ENCODE measurements at places on chromosomes 6 and 20.

- no peak for DNase-seq
These were observed 135.1 kb downstream of the ID4 start for GRCh38 chr6:19972221-19972620.

DNA sequence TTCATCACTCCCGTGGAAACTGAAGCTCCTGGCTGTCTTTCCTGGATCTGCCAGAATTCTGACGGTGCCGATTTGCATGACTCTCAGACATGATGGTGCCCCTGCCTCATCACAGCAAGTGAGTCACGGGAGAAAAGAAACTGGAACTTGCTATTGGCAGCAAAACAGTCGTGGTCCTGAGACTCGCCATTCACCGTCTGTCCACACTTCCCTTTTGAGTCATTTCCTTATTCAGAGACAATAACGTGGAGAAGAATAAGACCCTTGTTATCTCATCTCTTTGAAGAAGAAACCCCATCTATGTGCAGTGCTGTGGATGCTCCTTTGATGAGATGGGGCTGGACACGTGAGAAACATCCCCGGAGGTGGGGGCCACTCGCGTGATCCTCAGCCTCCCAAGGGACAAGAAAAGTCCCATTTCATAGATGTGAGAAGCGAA lies 4.2 kb downstream of the GPR31 start:
- DNase-seq, result peak; percentile 27

DNA sequence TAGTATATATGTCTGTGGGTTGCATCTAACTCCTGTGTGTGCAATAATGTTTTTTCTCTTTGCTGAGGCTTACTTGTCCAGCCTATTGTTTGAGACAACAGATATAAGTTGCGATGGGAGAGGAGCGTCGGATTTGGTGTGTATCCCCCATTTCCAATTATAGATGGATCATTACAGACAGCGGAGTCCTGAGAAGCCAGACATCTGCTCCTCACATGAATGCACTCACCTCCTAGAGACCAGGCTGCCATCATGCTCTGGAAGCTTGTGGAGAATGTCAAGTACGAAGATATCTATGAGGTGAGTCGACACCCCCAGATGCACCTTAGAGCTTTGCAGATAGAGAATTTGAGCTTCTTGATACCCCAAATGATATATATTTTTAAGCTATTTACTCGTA lies at the start of gene TFAP2B:
Gene TFAP2B, plus strand, starts transcription at position 199 of the 400 bp plus-strand sequence. Its CDS starts 21 bp downstream, at position 220.
- no peak for DNase-seq

GRCh38 chr6:137122612-137123011 lies 50.8 kb downstream of the IL22RA2 start:
- DNase-seq, result no peak

- DNase-seq, result no peak
These were observed 110.9 kb downstream of the SH3BGRL2 start for GRCh38 chr6:79742030-79742429.

GRCh38 chr20:24873025-24873620 lies 75.9 kb upstream of the CST7 start:
- no peak for DNase-seq

DNA sequence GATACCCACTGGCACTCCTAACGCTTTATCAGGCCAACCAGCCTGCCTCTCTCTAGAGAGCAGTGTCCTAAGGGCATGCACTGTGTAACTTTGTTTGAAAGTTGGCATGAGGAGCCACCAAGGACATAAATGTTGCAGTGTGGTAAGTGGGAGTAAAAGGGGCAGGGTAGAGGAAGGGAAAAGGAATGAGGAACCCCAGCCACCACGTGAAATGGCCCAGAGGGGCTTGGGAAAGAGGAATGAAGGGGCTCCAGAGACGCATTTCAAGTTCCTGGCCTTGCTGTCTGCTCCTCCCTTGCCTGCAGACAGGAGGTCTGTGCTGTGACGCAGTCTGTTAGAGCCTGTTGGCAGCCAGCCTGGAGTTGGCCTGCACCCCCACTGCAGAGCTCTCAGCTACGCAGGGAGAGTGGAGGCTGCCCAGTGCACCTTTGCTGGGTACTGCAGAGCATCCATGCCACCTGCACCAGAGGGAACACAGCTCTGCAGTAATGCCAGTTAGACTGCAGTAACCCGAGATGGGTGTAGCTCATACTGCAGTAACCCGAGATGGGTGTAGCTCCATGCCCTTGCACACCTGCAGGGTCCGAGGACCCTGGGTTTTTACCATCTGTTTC lies 86.8 kb upstream of the SNAP25 start:
- DNase-seq, result peak; percentile 61

GRCh38 chr6:99120641-99121040 lies 172.9 kb upstream of the FBXL4 start:
- no peak for DNase-seq

DNA sequence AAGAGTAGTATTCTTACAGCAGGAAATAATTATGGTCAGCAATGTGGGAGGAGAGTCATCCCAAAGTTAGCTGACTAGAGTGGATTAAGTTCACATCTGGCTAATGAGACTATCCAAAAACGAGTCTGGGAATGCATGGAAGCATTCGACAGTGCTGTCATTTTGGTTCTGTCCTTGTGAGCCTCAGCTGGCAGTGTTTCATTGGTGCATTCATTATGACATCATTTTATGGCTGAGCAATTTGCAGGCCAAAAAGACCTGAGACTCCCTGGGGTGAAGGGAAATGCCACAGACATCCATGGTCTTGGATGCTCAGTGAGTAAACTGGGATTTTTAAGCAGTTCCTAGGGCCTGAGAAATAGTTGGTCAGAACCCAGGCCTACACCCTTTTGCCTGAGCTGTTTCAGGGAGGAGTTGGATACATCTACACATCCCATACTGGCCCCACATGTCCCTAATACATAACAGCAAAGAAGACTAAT lies 196.4 kb upstream of the CCN2 start:
- DNase-seq, result peak; percentile 72

GRCh38 chr6:33759887-33760629 lies 13.4 kb upstream of the IP6K3 start:
- no peak for DNase-seq

- DNase-seq, result no peak
These were observed 31.0 kb upstream of the CLIC5 start for GRCh38 chr6:46046558-46047174.

DNA sequence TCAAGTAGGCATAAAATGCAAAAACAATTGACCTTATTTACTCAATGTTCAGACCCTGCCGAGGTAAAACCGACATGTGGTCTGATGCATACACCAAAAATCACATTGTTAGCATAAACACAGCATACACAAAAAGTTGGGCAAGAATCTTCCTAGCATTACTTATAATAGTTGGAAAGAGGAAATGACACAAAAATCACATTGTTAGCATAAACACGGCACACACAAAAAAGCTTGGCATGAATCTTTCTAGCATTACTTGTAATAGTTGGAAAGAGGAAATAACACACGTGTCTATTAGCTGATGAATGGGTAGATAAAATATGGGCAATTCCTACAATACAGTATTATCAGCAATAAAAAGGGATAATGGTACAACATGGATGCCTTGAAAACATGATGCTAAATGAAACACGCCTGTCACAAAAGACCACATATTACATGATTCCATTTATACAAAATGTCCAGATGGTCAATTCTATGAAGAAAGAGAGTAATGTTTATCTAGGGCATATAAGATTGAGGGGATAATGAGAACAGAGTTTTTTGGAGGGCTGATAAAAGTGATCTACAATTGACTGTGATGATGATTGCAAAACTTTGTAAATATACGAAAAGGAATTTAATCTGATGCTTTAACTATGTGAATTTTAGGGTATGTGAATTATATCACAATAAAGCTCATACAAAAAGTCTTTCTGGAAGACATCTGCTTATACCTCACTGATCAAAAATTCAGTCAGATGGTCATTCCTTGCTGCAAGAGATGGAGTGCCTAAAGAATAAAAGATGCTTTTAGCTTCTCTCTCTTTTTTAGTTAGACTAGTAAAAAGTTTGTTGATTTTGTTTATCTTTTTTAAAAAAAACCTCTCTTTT lies 1019.5 kb upstream of the CITED2 start:
- no peak for DNase-seq

All from right forelimb (tissue), 1 donor.